Naive B cell (primary cell): ENCODE measurements at places on chromosomes 12 and 14. TPM values are rescaled to one million over a fixed set of nuclear protein-coding genes. Genes with fewer than 3 reads are reported as not detected.

The UBR7 gene
- 39.0 TPM for polyA plus RNA-seq

The TMED8 gene
- polyA plus RNA-seq: 2.3 TPM

The PNMA1 gene
- 10.6 TPM for polyA plus RNA-seq

The SIX1 gene
- not detected for polyA plus RNA-seq

The CERS5 gene
- 46.9 TPM for polyA plus RNA-seq

The AP4S1 gene
- 10.7 TPM for polyA plus RNA-seq

The RTL1 gene
- polyA plus RNA-seq: not detected

The KRT5 gene
- polyA plus RNA-seq: not detected

The INSM2 gene
- polyA plus RNA-seq: not detected

The GYS2 gene
- polyA plus RNA-seq: not detected

The AQP2 gene
- polyA plus RNA-seq: not detected

The PRH2 gene
- polyA plus RNA-seq: not detected

The KLRG1 gene
- 5.1 TPM for polyA plus RNA-seq

The C1R gene
- 1.9 TPM for polyA plus RNA-seq

The ZFYVE1 gene
- polyA plus RNA-seq: 9.5 TPM

The CISTR gene
- polyA plus RNA-seq: not detected

The SLC17A8 gene
- not detected for polyA plus RNA-seq

The STXBP6 gene
- not detected for polyA plus RNA-seq

The TCL1A gene
- polyA plus RNA-seq: 6,921 TPM

The RHOJ gene
- polyA plus RNA-seq: not detected

The GALNT8 gene
- 1.2 TPM for polyA plus RNA-seq

The TDRD9 gene
- polyA plus RNA-seq: 0.93 TPM

The RERGL gene
- not detected for polyA plus RNA-seq

The SLC25A47 gene
- polyA plus RNA-seq: not detected

The MYF6 gene
- polyA plus RNA-seq: 1.1 TPM

The SLC8A3 gene
- polyA plus RNA-seq: 0.24 TPM

The SMIM41 gene
- polyA plus RNA-seq: not detected

The TAS2R9 gene
- polyA plus RNA-seq: not detected

The GPR33 gene
- polyA plus RNA-seq: not detected

The SRGAP1 gene
- polyA plus RNA-seq: 0.08 TPM

The GUCY2C gene
- 0.06 TPM for polyA plus RNA-seq

The KRT77 gene
- not detected for polyA plus RNA-seq

The ADGRD1 gene
- 0.26 TPM for polyA plus RNA-seq

The SH2B3 gene
- 4.3 TPM for polyA plus RNA-seq
